ENCODE measurements at places on chromosomes 16 and 17. TPM values are rescaled to one million over a fixed set of nuclear protein-coding genes. Genes with fewer than 3 reads are reported as not detected.

The LRRC75A gene
- polyA plus RNA-seq = 1.9 TPM

The CDR2L gene
- polyA plus RNA-seq = 7.0 TPM

The ITGAL gene
- 4.3 TPM for polyA plus RNA-seq

The DBNDD1 gene
- 0.82 TPM for polyA plus RNA-seq

The CCDC92B gene
- 0.13 TPM for polyA plus RNA-seq

The RUNDC1 gene
- 4.3 TPM for polyA plus RNA-seq

The MMP25 gene
- 0.84 TPM for polyA plus RNA-seq

The NPIPA5 gene
- polyA plus RNA-seq = 22.0 TPM

The NKD1 gene
- polyA plus RNA-seq = 1.1 TPM

The PPM1D gene
- 3.3 TPM for polyA plus RNA-seq

The CD300C gene
- polyA plus RNA-seq = 4.2 TPM

The ATAD5 gene
- polyA plus RNA-seq = 0.18 TPM

The TMEM114 gene
- not detected for polyA plus RNA-seq

The MYOCD gene
- polyA plus RNA-seq = 1.5 TPM

The SEPTIN12 gene
- polyA plus RNA-seq = not detected

The AGRP gene
- polyA plus RNA-seq = not detected
